ENCODE measurements at places on chromosomes 12 and 14.

DNA sequence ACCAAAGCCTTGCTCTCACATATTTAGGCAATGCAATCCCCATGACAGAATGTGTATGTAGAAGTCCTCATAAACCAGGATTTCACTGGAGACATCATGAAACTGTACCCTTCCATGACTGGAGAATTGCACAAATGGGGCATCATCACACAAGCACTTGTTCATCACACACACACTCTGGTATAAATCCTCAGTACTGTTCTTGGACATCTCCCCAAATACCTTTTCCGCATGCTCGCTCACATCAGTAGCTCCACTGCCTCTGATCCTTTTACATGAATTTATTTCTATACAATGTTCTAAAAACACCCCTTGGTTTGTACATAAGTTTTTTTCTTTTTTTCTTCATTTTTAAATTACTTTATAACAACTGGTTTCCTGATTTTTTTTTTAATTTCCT lies 3.3 kb upstream of the ING4 start:
- no peak for DNase-seq

GRCh38 chr14:48857366-48857765 lies 728.8 kb downstream of the RPS29 start:
- no peak for DNase-seq

- no peak for DNase-seq
Measured at GRCh38 chr12:103986829-103987228, 21.2 kb downstream of the TDG start.

DNA sequence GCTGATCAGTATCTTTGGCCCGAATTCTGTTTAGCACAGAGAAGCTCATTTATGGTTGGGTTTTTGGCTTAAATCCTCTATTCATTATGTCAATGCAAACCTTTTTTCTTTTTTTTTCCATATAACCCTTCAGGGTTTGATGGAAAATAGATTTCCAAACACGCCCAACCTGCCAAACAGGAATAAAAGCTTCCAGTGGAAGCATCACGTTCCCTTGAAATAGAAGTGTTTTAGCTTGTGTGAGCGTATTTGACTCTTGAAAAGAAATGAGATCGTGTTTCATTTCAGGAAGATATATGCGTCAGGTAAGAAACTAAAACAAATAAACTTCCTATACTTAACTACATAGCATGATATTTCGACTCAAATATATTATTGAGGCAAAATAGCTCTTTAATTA lies at the start of gene PIK3C2G:
Gene PIK3C2G (plus strand): TSS at position 246 of the 400 bp plus-strand sequence. CDS start 20,564 bp downstream, outside the sequence.
- DNase-seq = no peak

- no peak for DNase-seq
Measured at GRCh38 chr14:75283162-75283832, 4.7 kb downstream of the FOS start.

- DNase-seq = no peak
Measured at GRCh38 chr12:95640516-95640915, 89.2 kb upstream of the USP44 start.

DNA sequence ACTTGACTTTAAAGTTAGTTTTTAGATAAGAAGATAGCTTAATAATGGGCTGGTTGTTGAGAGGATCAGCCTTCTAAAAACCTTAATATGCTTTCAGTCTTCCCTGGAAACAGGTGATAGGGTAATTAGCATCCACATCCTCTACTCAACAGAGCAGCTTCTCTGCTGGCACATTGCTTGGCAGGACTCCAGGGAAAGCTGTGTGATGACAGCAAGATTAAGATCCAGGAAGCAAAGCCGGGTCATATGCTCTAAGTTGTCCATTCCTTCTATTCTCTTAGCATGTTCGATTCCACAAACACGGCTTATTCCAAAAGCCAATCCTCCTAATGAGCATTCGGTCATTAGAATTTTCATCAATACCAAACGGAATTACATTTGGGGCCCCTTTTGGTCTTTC lies 87.0 kb downstream of the HMGA2 start:
- no peak for DNase-seq

DNA sequence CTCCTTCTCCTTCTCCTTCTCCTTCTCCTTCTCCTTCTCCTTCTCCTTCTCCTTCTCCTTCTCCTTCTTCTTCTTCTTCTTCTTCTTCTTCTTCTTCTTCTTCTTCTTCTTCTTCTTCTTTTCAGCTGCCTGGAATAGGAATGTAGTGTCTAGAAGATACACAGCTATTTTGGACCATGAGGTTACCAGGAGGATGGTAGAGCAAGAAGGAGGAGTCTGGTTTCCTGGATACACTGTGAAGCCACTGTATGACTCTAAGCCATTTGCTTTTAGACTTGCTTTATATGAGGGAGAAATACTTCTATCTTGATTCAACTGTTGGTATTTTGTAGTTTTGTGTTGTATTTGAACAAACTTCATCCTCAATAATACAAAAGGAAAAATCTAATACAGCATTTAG lies 3.0 kb upstream of the MYBPC1 start:
- no peak for DNase-seq

DNA sequence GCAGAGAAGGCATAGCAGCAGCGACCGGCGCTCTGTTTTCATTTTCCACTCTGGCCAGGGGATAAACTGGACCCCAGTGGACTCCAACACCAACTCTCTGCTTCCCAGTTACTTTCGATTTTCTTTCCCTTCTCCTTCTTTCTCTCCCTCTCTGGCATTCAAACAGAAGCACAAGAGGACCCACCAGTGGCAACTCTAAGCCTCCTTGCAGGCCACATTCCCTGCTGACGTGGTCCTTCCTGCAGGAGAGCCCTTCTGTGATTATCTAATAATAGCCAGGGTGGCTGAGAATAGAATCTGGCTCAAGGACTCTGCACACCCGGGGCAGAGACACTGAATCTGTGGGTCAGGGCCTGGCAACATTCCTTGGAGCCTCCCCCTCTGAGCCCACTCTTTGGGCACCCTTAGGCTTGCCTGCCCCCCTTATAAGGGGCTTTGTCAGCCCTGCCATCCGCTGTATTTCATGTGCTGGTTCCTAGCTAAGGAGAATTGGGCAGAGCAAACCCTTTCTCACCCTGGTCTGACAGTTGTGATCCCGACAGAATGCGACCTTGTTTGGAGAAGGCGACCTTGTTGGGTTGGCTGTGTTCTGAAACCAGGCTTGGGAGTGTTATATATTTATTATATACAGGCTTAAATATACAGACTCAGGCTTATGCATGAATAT lies 8.2 kb upstream of the HOXC6 start:
- DNase-seq = no peak

GRCh38 chr12:117842630-117843029 lies 126.2 kb downstream of the KSR2 start:
- DNase-seq = no peak

- no peak for DNase-seq
Measured at GRCh38 chr12:30909349-30910037, 17.1 kb upstream of the TSPAN11 start.

- no peak for DNase-seq
Measured at GRCh38 chr14:105137481-105138020, 31.0 kb downstream of the JAG2 start.

DNA sequence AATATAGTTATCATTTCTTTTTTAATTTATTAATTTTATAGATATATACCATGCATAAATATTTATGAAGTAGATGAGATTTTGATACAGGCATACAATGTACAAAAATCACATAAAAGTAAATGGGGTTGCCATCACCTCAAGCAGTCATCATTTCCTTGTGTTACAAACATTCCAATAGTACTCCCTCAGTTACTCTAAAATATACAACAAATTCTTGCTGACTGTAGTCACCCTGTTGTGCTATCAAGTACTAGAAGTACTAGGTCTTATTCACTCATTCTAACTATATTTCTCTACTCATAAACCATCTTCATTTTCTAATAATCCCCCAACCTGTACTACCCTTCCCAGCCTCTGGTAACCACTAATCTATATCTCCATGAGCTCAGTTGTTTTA lies 432.6 kb upstream of the SYT1 start:
- DNase-seq = no peak

GRCh38 chr12:122981036-122981471 lies 573 bp downstream of the ARL6IP4 start:
- no peak for DNase-seq

DNA sequence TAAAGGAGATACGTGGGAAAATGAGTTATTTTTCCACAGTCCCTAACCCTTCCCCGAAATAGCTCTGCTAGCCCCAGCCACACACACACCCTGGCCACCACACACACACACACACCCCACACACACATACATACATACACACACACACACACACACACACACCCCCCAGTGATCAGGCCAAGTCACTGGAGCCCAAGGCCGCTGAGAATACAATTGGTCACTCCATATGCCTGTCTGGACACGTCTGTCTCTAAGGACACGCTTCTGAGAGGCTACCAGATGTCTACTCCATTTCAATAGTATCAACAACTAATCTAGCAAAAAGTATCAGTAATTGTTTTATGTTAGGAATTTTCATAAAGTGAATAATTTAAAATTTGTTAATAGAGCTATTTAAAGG lies 13.0 kb upstream of the DIABLO start:
- no peak for DNase-seq

GRCh38 chr12:17352164-17352563 lies 737.8 kb downstream of the RERGL start:
- DNase-seq = no peak

DNA sequence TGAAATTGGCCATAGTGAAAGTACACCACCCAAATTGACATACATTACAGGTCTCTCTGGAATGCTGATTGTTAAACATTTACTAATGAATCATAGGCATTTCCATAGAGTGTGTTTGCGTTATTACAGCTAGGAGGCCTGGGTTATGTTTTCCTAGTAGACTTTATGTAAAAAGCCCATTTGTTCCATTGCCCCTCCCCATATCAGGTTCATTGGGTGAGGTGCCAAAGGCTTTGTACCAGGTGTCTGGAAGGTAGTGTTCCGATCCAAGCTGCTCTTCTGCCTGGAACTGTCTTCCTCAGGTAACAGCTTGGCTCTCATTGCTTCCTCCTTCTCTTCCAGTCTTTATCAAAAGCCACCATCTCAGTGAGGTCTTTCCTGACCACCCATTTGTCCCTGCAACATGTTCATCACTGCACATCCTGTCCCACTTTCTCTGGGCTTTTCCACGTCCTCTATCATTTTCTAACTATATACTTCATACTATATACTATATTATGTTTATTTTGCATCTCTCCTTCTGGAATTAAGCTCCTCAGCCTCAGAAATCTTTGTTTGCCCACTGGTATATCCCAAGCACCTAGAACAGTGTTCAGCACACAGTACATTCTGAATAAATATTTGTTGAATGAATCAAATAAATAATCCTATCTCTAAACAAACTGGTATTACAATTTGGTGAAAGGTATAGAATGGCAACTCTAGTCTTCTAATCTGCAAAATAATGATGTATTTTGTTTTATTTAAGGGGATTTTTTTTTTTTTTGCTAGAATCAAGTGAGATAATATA lies 252.3 kb downstream of the KTN1 start:
- no peak for DNase-seq

GRCh38 chr12:64672925-64673409 lies 62.7 kb downstream of the RASSF3 start:
- no peak for DNase-seq

DNA sequence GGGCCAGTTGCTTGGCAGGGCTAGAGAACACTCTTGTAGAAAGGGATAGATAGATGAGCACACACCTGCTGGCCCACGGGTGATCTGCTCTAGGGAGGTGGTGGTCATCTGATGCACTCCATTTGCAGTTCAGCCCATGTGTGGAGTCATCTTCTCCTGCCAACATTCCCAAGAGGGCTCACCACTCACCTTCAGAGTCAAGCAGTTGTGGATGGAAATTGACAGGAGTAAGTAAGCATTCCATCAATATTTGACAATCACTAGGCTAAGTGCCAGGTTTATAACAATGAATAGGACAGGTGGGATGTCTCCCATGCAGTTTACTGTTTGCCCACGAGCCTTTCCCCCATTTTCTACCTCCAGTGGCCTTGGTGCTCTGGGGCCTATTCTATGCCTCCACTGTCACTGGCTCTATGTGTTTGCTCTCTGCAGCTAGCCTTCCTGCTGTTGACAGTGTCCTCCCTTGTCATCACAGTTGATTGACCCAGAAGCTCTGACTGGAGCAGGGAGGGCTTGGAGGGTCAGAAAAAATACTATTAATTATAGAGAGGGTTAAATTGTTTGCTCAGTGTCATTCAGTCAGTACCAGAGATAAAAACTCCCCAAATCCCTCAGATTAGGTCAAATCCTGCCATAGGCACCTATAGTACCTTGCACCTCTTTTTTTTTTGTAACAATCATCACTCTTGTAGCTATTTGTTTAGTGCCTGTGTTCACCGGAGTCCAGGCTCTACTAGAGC lies 134.6 kb upstream of the PZP start:
- DNase-seq = no peak

DNA sequence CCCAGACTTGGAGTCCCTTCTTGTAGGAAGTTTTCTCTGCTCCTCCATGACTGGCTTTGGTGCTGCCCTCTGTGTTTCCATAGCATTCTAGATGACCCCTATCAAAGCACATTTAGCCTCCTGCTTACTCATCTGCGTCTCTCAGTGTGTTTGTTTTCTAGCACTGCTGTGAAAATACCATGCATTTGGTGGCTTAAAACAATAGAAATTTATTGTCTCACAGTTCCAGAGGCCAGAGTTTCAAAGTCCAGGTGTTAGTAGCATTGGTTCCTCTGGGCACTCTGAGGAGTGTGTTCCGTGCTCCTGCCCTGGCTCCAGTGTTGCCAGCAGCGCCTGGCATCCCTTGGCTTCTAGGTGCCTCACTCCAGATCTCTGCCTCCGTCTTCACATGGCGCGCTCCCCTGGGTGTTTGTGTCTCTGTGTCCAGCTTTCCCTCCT lies 86.1 kb downstream of the CACNA1C start:
- DNase-seq = no peak

GRCh38 chr14:57610631-57611030 lies 117.0 kb upstream of the CCDC198 start:
- no peak for DNase-seq
